ENCODE measurements at places on chromosomes 13 and 19.

DNA sequence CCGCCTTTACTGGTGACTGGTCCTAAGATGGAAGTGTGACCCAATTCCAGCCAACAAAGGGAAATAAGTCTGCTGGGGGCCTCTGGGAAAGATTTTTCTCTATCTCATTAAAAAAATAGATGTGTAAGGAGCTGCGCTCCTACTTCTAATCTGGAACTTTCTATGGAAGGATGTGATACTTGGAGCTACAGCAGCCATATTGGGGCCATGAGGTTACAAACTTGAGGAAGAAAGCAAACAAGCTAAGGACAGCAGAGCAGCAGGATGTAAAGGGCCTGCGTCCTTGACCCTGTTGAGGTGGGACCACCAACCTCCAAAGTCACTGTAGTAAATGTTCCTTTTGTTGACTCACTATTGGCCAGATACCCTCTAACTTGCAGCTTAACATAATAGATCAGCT is 7.5 kb downstream of the GPR42 start:
- no peak for DNase-seq

GRCh38 chr13:59774491-59774971 is 389.2 kb downstream of the DIAPH3 start:
- DNase-seq = no peak

- DNase-seq = no peak
Observed at GRCh38 chr13:112718318-112718717, 28.5 kb downstream of the ATP11A start.

DNA sequence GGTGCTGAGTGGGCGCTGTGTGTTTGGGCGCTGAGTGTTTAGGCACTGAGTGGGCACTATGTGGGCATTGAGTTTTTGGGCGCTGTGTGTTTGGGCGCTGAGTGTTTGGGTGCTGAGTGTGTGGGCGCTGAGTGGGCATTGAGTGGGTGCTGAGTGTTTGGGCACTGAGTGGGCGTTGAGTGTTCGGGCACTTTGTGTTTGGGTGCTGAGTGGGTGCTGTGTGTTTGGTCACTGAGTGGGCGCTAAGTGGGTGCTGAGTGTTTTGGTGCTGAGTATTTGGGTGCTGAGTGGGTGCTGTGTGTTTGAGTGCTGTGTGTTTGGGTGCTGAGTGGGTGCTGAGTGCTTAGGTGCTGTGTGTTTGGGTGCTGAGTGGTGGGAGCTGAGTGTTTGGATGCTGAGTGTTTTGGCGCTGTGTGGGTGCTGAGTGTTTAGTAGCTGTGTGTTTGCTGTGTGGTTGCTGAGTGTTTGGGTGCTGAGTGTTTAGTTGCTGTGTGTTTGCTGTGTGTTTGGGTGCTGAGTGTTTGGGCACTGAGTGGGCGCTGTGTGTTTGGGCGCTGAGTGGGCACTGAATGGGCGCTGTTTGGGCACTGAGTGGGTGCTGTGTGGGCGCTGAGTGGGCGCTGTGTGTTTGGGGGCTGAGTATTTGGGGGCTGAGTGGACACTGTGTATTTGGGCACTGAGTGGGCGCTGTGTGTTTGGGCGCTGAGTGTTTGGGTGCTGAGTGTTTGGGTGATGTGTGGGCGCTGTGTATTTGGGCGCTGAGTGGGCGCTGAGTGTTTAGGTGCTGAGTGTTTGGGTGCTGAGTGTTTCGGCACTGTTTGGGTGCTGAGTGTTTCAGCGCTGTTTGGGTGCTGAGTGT is 47.2 kb upstream of the F7 start:
- no peak for DNase-seq

- DNase-seq = no peak
Observed at GRCh38 chr13:21405309-21405708, 53.8 kb downstream of the ZDHHC20 start.

GRCh38 chr19:19460761-19461265 is 54.5 kb downstream of the TSSK6 start:
- DNase-seq = no peak

DNA sequence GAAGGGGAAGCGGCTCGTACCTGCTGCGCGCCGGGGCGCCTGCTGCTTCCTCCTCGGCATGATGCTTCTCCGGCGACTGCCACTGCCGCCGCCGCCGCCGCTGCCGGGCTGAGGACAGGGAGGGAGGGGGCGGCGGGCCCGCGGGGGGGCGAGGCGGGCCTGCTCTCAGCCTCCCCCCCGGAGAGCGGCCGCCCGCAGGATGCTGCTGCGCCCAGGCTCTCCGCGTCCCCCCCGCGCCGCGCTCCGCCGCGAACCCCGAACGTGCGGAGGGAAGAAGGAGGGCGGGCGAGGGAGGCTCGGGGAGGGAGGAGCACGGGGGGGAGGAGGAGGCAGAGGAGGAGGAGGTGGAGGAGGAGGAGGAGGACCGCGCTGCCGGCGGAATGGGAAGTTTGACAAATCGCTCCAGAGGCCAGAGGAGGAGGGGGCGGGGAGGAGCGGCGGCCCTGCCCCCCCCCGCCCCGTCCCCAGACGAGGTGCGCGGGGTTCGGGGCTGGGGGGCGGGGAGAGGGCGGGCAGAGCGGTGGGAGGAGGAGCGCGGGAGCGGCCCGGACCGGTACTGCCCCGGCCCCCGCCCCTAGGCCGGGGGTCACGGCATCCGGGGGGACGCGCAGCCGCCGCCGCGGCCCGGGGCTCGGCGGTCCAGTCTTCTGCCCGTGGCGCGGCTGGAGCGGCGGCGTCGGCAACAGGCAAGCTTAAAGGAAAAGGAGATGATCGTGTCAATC is at the start of gene TSHZ3:
TSS of gene TSHZ3 (minus strand) at position 277 of the 722 bp plus-strand sequence. CDS start at position 60, 217 bp downstream.
- no peak for DNase-seq

GRCh38 chr19:40381321-40381720 is 8.7 kb downstream of the HIPK4 start:
- DNase-seq = no peak

- no peak for DNase-seq
Observed at GRCh38 chr13:51874651-51875050, 12.9 kb downstream of the CCDC70 start.

GRCh38 chr19:48695743-48696352 is at the start of gene FUT2:
FUT2 (plus strand) TSS chr19:48695971; CDS start chr19:48702957, 6,986 bp downstream.
- DNase-seq = no peak

- DNase-seq = no peak
Observed at GRCh38 chr13:40024204-40024966, 368.9 kb downstream of the COG6 start.

- DNase-seq = peak; percentile 30
Observed at GRCh38 chr19:50556282-50557008, 11.8 kb downstream of the LRRC4B start.

GRCh38 chr13:91248249-91248648 is 99.2 kb upstream of the MIR17HG start:
- DNase-seq = no peak

DNA sequence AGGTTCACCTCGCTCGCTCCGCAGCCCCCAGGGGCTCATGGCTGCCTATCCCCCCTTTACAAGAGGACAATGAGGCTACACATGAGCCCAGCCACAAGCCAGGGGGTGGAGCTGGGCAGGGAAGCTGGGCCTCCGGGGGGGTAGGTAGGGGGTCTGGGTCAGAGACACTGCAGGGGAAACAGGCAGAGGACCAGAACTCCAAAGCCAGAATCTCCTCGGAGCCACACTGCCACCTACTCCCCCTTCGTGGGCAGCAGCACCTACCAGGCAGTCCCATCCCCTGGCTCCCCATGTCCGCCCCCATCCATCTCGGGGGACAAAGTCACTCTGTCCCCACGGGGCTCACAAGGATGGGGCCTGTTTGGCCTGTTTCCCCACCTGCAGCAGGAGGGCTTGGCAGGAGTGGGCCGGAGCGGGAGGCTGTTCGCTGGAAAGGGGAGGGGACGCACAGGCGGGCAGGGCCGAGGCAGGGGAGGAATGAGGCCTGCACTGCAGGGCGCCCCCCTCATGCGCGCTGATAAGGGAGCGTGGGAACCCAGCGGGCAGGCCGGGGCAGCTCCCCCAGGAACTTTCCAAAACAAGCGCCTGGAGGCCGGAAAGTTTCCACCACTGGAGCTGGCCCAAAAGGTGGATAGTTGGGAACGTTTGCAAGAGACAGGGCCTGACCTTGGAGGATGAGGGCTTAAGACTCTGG is 545 bp upstream of the ISYNA1 start:
- no peak for DNase-seq

DNA sequence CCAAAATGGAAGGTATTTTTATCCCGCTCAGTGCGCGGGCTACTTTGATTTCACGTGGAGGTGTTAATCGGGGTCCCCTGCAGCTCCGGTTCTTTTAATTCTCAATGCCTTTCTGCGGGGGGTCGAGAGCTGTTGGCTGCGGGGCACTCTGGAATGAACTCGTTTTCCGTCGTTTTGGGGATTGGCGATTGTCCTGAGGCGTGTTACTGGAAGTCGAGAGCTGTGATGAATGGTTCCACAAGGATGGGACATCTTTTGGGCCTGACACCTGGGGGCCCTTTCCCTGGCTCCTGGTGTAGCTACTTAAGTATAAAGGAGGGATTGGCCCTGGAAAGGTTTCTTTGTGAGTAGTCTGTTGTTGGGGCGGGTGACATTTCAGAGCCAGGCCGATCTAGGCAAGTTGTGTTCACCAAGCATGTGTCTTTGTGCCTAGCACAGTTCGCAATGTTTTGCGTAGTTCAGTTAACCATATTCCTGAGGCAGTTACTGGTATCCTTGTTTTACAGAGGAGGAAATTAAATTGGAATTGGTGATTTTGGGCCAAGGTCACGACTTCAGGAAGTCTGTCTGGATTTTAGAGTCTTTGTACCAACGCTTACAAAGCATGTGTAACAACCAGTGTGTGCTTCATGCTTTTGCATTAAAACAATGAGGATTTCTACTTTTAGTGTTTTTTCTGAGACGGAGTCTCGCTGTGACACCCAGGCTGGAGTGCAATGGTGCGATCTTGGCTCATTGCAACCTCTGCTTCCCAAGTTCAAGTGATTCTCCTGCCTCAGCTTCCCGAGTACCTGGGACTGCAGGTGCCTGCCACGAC is 846 bp downstream of the RPL13A start:
- DNase-seq = no peak

DNA sequence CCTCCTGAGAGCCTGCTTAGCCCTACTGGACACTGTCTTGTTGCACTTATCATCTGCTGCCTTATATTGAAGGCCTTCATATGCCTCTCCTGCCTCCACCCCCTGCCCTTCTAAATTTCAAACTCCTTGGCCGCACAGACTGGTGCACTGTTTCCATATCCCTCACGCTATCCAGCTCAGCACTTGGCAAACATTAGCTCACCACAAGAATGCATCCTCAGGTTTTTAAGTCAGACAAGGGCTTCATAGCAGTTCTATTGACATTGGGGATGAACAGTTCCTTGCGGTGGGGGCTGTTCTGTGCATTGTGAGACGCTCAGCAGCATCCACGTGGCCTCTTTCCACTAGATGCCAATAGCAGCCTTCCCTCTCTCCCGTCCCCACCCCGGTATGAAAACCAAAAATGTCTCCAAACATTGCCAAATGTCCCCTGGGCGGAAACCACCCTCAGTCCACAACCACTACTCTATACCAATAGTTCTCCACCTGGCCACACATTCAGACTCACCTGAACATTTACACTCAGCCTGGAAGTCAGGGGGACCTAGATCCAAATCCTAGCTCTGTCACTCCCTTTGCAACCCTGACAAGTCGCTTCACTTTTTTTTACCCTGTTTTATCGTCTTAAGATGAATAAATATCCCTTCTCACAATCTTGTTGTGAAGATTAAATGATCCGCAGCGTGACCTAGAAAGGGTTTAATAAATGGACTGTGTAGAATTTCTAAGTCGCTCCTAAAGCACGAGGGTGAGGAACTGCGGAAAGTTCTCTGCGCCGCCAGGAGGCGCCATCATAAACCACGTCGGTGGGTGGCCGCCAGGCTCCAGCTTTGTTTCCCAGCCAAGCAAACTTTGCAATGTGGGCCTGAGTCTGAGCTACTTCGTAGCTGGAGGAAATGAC is 3.6 kb upstream of the CEACAM3 start:
- peak; percentile 13 for DNase-seq

DNA sequence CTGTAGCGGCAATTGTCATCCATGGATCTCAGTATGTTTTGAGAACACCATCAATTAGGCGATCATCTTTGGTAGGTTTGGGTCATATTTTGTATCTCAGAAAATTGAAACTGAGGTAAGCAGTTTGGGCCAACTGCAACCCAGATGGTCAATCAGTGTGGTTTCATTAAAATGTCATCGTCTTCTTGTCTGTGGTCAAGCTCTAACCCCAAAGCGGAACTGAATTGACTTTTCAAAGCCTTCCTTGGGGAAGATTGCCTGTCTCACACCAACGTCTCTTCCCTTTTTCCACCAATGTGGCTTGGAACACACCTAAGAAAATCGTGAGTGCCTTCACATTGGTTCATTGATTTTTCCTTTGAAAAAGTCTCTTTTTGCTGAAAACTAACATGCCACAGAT is 56.3 kb upstream of the UBAC2 start:
- DNase-seq = no peak

DNA sequence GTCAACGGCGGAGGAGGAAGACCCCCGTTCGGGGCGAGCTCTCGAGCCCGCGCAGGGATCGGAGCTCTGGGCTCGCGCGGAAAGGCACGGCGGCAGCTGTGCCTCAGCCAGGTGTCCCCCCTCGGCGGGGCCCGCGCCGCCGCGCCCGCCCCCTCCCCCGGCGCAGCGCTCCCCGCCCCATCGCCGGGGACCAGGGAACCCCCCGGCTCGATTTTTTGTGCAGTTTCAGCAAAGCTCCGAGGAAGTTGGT is 110.0 kb downstream of the KCNRG start:
- no peak for DNase-seq

DNA sequence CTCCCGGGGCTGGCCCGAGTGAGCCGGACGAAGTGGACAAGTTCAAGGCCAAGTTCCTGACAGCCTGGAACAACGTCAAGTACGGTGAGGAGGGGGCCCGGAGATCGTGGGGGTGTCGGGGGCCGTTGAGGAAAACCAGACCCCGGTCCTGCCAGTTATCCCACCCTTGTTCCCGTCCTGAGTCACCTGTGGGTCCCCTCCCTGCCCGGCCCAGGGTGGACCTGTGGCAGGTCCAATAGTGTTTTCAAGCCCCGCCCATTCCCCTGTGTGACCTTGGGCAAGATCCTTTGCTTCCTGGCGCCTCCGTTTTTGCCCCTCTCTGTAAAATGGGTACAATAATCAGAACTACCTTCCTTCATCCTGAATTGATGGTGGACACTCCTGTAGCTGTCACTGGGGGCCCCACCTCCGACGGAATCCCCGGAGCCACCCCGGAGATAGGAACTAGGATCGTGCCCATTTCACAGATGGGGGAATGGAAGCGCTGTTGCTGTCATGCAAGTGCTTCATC is 593 bp downstream of the ATG4D start:
- DNase-seq = no peak

DNA sequence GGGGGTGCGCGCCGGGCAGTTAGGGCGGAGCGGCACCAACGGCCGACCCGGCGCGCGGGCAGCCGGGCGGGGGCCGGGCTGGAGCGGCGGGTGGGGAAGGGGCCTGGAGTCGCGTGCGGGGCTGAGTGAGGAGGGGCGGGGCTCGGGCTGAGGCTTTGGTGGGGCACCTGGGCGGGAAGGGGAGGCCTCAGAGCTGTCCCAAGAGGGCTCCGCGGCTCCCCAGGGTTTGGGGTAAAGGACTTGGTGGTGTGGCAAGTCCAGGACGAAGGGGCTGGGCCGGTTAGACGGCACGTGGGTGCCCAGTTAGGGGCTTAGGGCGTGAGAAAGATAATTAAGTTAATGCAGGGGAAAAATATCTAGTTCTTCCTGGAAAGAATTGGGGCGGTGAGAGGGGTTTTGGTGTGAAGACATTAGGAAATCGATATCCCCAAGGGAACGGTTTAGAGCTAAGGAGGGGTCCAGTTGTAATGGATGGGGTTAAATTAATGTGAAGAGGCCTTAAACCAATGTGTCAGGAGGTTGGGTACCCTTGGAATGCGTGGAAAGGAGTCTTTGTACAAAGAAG is 496 bp downstream of the ZNF574 start:
- DNase-seq = no peak

Data from NCI-H1092 treated with DMSO at 0.1 percent for 48 hours (cell line).